ENCODE measurements at places on chromosomes 7 and 10.

DNA sequence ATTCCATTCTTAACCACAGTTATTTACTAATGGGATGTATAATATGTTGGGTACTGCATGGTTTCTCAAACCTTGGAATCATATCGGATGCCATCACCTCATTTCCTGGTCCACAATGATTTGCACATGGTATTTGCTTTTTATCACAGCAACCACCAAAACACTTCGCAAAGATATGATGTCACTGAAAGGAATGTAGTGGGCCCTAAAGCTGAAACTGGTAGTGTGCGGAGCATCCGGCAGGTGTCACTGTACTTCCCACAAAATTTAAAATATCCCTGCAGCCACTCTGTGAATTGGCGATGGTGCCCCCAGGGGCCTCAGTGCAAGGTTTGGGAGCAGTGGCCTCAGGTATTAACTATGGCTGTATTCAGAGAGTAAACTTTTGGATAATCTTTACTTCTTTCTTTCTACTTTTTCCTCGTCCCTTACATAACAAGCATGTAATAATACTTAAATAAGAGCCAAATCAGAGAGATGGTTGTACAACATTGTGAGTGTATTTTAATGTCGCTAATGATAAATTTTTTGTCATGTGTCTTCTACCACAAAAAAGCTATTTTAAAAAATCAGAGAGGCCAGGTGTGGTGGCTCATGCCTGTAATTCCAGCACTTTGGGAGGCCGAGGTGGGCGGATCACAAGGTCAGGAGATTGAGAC is 66.2 kb downstream of the FAM241B start:
- DNase-seq: no peak

DNA sequence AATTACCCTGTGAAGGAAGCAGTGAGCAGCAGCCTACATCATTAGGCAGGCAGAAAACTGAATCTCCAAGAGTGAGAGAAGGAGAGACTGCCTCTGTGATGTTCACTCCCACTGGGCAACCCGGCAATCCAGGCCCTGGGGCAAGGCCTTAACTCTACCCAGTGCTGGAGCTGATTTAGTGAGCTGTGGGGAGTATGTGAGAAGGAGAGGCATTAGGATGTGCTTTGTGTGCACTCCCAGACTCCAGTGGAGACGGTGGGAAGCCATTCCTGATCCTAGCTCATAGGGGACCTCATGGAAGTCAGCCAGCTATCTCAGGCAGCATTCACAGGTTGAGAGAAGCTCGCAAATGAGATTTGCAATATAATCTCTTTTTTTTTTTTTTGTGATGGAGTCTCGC is 41.1 kb upstream of the CDK13 start:
- no peak for DNase-seq

- no peak for DNase-seq
Observed at GRCh38 chr7:6218329-6218728, 54.1 kb downstream of the CYTH3 start.

GRCh38 chr10:71840177-71840957 is 10.7 kb downstream of the PSAP start:
- DNase-seq: no peak

- DNase-seq: no peak
Observed at GRCh38 chr10:68212721-68213352, 19.1 kb downstream of the ATOH7 start.

DNA sequence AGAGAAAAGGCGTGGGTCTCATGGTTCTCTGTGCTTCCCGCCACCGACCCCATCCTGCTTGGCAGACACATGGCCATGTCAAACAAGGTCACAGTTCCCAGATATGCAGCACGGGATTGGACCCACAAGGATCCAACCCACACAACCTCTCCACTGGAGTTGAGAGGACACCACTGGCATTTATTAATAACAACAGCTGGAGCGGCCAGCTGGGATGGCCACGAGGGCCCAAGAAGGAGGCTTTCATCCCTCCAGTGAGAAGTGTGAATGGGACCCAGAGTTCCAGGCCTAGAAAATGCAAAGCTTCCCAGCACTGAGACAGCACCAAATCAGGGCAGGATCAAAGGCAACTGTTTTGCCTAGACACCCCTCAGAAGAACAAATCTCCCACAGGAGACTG is 31.5 kb downstream of the FGFR2 start:
- no peak for DNase-seq

DNA sequence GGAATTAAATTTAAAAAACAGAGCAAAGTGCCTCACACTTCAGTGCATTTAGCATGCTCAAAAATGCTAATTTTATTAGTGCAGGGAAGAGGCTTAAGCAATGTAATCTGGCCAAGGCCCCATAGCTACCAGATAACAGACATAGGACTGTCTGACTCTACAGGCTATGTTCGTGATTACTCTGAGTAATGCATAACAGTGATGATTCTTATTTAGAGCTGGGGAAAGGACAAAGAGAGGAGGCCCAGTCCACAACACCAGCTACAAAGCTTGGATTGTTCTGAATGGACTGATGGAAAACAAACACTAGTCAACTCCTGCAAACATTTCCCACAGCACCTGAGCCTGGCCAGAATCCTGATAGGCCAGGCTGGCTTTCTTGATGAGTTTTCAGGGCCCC is 8.4 kb upstream of the CH25H start:
- DNase-seq: no peak

DNA sequence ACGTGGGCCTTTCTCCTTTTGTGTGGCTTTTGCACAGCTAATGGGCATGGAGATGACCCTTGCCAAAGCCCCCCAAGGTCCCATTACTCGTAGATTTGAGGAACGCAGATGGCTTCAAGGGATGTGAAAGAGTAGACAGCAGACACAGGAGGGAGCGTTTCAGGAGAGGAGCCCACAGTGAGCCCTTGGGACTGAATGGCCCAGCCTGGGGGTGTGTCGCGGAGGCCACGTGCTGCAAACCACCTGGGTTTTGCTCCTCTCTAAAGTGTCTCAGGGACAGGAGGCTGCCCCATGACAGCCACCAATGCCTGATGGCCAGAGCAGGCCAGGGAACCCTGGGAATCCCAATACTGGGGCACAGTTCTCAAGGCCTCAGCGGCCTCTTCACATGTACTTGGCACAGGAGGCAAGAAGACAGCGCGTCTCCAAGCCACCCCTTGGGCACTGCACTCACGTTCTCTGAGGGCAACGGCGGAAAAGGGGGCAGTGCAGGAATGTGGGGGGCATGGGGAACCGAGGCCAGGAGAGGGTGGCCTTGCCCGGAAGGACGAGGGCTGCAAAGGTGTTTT is 185.2 kb downstream of the WDR37 start:
- DNase-seq: no peak

DNA sequence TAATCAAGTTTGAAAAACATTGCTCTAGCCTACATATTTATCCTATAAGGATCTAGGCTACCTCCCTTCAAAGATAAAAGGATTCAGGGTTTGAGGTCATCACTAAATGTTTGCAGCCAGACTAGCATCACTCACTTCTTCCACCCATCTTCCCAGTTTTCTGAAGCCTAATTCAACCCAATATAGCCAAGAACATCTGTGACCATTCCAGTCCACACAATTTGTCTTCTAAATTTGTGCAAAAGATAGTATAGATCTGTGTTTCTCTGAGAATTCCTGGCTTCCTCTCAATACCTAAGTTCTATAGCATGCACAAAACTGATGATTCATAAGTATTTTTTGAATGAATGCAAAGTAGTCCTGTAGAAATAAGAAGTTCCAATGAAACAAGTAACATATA is 103.0 kb upstream of the CDK1 start:
- DNase-seq: no peak

- DNase-seq: no peak
Observed at GRCh38 chr7:18235819-18236218, 208.2 kb upstream of the PRPS1L1 start.
